ENCODE measurements at places on chromosomes 2 and 18. TPM values are rescaled to one million over a fixed set of nuclear protein-coding genes. Genes with fewer than 3 reads are reported as not detected.

Gene SAG
- not detected for total RNA-seq

Gene PMAIP1
- 2.2 TPM for total RNA-seq

Gene PASK
- 0.54 TPM for total RNA-seq

Gene L3MBTL4
- not detected for total RNA-seq

Gene C18orf32
- 42.6 TPM for total RNA-seq

Gene FECH
- 33.4 TPM for total RNA-seq

Gene PLCD4
- 1.3 TPM for total RNA-seq

Gene UPP2
- not detected for total RNA-seq

Gene PAX3
- total RNA-seq = not detected

Gene PLA2R1
- 12.5 TPM for total RNA-seq

Gene CCDC150
- 1.1 TPM for total RNA-seq

Gene HOXD13
- total RNA-seq = not detected

Gene NOL4
- not detected for total RNA-seq

Gene CD8A
- total RNA-seq = not detected

Gene PELI1
- total RNA-seq = 14.1 TPM

Gene CDH2
- total RNA-seq = 23.8 TPM

Gene GKN2
- total RNA-seq = not detected

Gene TPO
- not detected for total RNA-seq

Gene ITGB6
- total RNA-seq = not detected

Gene LRP2
- not detected for total RNA-seq

Gene SPHKAP
- not detected for total RNA-seq

Gene CNDP1
- total RNA-seq = not detected

Gene NLRC4
- not detected for total RNA-seq

Gene LINC00305
- not detected for total RNA-seq

Gene C2orf78
- not detected for total RNA-seq

Gene UGT1A10
- not detected for total RNA-seq

Gene POTEJ
- total RNA-seq = not detected

Gene DPP10
- total RNA-seq = under 0.01 TPM

Gene TNFRSF11A
- total RNA-seq = 0.72 TPM

Gene CHRND
- total RNA-seq = not detected

Gene FAP
- total RNA-seq = 12.8 TPM

Gene ASPRV1
- total RNA-seq = not detected

Gene DNAJC5G
- total RNA-seq = not detected

Gene CRYGD
- not detected for total RNA-seq

Gene DSG3
- total RNA-seq = not detected

Gene KYNU
- total RNA-seq = not detected

Gene SLC30A3
- not detected for total RNA-seq

Gene TGFA
- total RNA-seq = not detected

Gene DSC2
- 1.1 TPM for total RNA-seq

Gene ELOA2
- total RNA-seq = not detected
